Activated T-helper 2 cell treated with anti-CD3 and anti-CD28 coated beads, Interferon-gamma antibody, Interleukin-2, Interleukin-4, amounts not matched to agents 10 μg/mL and 5 μg/mL and 100 μg/mL, durations not matched to agents 14 hours and 24 hours and 36 hours (primary cell): ENCODE measurements at places on chromosomes 2 and 18. TPM values are rescaled to one million over a fixed set of nuclear protein-coding genes. Genes with fewer than 3 reads are reported as not detected.

ANTXR1 gene
- total RNA-seq = 0.05 TPM in 1 of 2 replicates, not detected in the other

ACADL gene
- total RNA-seq = not detected in 2 replicates

ZNF521 gene
- not detected in 2 replicates for total RNA-seq

RGPD4 gene
- 0.07 TPM in 2 replicates for total RNA-seq

REG3G gene
- total RNA-seq = not detected in 2 replicates

UCN gene
- 0.94 and 1.3 TPM in 2 replicates for total RNA-seq

CMPK2 gene
- total RNA-seq = 2.8 and 2.9 TPM in 2 replicates

MIB1 gene
- 45.0 and 45.7 TPM in 2 replicates for total RNA-seq

- DNase-seq = no peak
Observed at GRCh38 chr2:237591141-237591881, 777 bp upstream of the RAB17 start.

- DNase-seq = no peak
Observed at GRCh38 chr2:238106698-238107524, 6.8 kb downstream of the ESPNL start.

- no peak for DNase-seq
Observed at GRCh38 chr2:232481322-232482140, 6.1 kb downstream of the ECEL1 start.

- DNase-seq = no peak
Observed at GRCh38 chr18:54210463-54210862, 14.0 kb downstream of the MBD2 start.

DNA sequence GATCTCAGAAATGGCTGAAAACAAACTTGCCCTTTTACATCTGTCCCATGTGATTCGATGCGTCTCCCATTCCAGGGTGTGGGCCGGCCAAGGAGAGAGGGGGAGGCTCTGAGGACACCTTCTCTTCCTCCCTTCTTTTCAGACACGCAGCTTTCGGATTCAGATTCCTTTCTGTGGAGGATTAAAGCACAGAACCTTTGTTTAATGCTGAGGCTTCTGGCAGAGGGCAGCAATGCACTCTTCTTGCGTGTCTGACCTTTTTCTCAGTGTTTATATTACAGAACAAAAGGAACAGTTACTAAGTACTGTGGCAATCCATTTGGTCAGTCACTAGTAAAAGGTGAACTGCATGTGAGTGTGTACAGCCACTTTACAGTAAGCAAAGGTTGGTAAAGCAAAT is 268.9 kb upstream of the CCDC68 start:
- no peak for DNase-seq

- no peak for DNase-seq
Observed at GRCh38 chr2:32523686-32524085, 104.2 kb upstream of the TTC27 start.

GRCh38 chr2:129923265-129924091 is 56.0 kb upstream of the RAB6C start:
- no peak for DNase-seq

GRCh38 chr2:231276987-231277386 is 78.6 kb downstream of the ARMC9 start:
- no peak for DNase-seq

DNA sequence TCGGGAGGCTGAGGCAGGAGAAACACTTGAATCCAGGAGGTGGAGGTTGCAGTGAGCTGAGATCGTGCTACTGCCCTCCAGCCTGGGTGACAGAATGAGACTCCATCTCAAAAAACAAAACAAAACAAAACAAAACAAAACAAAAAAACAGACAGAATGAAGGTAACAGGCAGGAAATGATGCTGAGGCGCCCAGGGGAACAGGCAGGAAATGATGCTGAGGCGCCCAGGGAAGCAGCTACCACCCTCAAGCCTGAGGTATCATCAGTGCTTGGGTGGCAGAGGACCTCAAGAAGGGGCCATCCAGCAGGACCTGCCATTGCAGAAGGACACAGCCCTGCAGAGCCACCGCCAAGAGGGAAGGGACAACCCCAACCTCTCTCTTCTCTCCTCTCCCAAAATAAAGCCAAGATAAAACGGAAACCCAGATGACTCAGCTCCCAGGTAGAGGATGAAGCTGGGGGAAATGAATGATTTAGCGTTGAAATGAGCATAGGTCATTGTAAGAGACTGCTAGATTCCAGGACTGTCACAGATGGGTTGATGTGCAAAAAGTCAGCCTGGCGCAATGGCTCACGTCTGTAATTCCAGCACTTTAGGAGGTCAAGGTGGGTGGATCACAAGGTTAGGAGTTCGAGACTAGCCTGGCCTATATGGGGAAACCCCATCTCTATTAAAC is 19.3 kb downstream of the SOWAHC start:
- DNase-seq = no peak

- no peak for DNase-seq
Observed at GRCh38 chr2:42959234-42960001, 167.0 kb upstream of the HAAO start.

- no peak for DNase-seq
Observed at GRCh38 chr2:209334188-209335017, 89.4 kb upstream of the MAP2 start.

- DNase-seq = no peak
Observed at GRCh38 chr2:128513116-128513960, 194.7 kb upstream of the HS6ST1 start.

DNA sequence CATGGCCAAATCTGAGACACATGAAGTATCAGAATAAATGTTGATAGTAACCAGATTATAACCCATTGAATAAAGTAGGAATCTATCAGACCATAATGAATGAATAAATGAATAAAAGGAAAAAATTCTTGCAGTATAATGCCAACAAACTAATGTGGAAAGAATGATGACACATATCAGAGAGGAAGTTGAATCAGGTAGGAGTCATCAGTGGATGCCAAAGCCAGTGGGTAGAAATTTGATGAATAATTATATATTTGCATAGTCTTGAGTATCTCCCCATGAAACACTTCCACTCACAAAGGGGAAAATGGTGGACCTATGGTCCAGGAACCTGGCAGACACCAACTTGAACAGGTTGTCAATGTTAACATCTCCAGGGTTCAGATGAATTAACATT is 68.6 kb downstream of the GALNT3 start:
- DNase-seq = no peak

DNA sequence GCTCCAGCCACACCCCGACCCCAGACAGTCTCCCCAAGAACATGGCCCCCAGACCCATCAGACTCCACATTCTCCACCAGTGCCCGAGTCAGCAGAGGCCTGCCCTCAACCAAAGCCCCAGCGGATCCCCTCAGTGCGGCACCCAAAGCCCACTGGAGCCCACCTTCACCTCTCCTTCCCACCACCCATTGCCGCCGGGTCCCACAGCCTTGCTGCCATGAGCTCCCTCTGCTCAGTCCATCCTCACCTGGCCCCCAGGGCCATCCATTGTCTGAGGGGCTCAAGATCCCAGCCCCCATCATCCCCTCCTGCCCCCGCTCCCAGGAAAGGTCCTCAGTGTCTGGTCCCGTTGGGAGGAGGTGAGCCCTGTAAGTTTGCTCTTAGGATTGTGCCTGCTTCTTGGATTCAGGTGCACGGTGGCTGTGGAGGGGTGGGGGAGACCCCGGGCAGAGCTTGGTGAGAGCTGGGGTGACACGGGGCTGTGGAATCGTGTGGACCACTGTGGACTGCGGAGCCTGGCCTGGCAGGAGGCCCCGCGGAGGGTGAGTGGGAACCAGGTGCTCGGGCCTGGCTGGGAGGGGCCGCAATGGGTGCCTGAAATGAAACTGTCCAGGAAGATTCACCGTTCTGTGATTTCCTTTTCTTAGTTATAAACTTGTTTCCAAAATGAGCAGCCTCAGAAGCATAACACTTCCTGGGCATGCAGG is 32.7 kb upstream of the GPC1 start:
- no peak for DNase-seq

DNA sequence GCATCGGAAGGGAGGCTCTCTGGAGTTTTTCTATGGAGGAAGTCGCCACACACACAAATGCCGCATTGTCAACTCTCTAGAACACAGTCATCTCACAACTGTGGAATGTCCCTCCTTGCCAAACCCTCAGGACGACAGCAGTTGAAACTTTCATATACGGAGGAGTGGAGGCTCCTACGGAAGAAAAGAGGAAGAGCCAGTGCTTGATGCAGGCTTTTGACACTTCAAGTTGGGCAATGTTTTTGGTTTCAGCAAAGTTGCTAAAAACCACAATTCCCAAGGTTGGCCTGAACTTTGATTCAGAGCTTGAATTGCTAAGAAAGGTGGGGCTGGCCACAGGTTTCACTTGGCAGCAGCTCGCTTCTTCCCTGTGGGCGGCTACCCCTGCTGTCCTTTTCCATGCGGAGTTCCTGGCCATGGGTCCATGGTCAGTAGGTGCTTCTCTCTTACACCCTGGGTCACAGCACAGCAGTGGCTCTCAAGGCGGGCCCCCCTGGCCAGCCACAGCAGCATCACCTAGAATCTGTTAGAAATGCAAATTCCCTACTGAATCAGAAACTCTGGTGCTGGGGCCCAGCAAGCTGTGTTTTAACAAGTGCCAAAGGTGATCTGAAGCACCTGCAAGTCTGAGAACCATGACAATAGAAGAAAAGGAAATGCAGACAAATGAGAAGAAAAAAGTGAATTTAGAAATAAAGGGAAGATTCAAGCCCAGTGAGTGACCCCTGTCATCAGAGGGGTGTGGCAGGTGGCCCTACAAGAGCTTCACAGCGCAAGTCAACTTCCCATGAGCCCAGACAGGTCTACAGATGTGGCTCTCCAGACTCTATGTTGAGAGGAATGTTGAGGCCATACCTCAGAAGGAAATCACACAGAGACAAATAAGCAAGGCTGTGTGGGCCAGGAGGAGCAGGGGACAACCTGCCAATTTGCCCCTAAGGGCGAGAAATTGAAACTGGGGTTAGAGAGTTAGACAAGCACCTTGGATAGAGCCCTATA is 856.4 kb downstream of the RNF144A start:
- DNase-seq = peak; percentile 26

DNA sequence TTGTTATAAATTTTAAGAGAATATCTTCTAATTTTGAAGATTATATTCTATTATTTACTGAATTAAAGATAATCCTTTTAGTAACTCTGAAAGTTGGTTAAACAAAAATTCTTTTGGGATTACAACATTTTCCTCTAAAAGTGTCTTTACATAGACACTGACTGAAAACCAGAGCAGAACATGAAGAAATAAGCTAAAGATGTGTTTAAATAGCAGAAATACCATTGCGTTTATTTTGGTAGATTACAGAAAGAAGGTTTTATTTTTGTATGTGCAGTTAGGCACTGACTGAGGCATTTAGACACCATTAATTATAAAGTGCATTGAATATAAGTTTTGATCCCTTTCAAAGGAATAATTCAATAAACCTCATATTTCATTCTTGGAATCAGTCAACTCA is 13.5 kb upstream of the NPC1 start:
- DNase-seq = no peak

- DNase-seq = no peak
Observed at GRCh38 chr2:188145885-188146284, 145.8 kb upstream of the GULP1 start.

DNA sequence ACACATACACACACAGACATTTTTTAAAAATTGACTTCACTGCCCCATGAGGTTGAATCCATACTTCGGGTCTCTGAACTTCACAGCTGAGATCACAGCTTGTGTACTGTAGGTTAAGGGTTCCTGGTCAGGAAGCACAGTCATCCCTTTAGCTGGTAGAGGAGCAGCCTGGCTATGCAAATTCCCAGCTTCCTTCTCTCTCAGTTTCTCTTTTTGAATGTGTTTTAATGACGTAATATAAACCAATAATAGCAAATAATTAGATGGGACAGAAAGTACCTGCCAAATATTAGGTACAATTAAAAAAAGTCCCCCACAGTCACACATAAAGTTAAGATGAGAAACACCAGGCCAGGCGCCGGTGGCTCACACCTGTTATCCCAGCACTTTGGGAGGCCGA is 178.7 kb downstream of the ZNF385B start:
- no peak for DNase-seq

DNA sequence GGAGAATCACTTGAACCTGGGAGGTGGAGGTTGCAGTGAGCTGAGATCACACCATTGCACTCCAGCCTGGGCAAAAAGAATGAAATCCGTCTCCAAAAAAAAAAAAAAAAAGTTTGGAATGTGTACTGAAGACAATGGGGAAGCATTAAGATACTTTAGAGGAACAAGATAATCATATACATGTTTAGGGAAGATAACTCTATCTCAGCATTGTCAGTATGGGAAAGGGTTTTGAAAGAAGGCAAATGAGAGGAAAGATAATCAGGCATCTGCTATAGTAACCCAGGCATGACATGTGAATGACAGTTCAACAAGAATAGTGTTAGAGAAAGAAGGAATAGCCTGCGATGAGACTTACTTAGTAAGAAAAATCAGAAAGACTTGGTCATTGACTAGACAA is 112.0 kb downstream of the ATAD2B start:
- no peak for DNase-seq

- no peak for DNase-seq
Observed at GRCh38 chr2:128395640-128396499, 77.2 kb upstream of the HS6ST1 start.

- DNase-seq = no peak
Observed at GRCh38 chr2:230868161-230868946, 3.6 kb downstream of the ITM2C start.

DNA sequence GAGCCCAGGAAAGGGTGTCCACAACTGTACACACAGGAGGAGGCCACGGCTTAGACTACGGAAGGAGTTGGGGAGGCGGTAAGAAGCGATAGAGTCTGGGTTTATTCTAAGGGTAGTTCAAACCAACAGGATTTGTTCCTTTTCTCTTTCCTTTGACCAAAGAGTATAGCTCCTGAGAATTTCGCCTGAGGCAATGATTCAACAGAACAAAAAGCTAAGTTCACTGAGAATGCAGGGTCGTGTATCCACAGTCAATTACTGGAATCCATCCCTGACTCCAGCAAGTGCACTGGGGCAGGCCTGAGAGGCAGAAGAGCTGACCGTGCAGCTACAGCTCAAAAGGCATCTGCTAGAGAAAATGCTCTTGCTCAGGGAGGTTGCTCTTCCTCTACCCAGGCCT is 140.9 kb downstream of the TFCP2L1 start:
- no peak for DNase-seq

DNA sequence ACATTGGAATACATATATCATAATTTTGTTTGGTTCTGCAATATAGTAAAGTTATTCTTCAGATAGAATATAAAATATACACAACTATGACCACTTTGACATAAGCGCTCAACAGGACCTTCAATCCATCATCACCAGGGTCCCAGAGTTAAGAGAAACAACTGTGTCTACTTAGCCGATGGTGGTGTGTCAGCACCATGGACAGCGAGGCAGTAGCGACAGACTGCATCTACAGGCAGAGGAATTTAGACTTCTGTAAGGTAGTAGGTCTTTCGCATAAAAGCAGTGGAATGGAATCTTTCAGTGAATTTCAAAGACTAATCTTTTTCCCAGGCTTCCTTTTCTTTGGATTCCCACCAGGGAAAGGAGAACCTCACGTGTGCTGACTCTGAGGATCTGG is 20.5 kb upstream of the LRPPRC start:
- peak; percentile 16 for DNase-seq

- DNase-seq = no peak
Observed at GRCh38 chr2:66525606-66526005, 90.7 kb downstream of the MEIS1 start.
